ENCODE measurements at places on chromosomes 1 and 21. TPM values are rescaled to one million over a fixed set of nuclear protein-coding genes. Genes with fewer than 3 reads are reported as not detected.

DNA sequence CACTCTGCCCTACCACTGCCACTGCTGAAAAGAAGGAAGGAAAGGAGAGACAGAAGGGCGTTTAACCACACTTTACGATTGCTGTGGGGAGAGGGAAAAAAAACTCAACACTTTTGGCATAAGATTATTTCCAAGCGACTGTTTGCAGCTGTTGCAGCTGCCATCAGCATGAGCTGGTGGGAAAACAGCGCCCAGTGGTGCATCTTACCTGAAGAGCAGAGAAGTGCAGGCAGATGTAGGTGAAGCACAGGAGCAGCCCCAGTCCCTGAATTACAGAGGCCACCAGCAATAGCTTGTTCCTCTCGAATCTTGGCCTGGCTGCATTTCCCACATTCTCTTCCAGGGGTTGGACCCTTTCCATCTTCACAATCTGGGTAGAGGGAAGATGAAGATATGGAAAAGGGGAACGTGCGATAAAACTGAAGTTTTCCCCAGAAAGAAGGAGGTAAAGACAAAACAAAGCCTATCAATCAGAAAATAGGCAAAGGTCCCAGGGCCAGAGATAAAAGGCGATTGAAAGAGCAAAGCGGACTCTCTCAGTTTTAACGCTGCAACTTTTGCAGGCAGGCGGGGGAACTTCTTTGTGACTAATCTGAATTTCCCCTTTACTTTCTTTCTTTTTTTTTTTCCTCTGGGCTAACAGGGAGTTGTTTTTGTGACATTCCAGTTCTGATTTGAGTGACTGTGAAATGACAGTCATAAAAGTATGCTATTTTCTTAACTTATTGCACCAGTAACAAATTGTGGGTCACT lies at the start of gene TNFSF4:
Gene TNFSF4, minus strand, starts transcription at position 516 of the 753 bp plus-strand sequence. Its CDS starts 155 bp downstream, at position 361.
- DNase-seq: peak; percentile 28

ZP4 gene
- total RNA-seq: not detected

- DNase-seq: peak; percentile 60
Measured at GRCh38 chr1:203504400-203505250, 10.7 kb downstream of the OPTC start.

NOS1AP gene
- total RNA-seq: 0.14 TPM

- no peak for DNase-seq
Measured at GRCh38 chr1:248375446-248375845, at the start of gene OR2T6. Gene OR2T6, plus strand, starts transcription at chr1:248375746. Its CDS starts 11,863 bp downstream, at chr1:248387609.

DNA sequence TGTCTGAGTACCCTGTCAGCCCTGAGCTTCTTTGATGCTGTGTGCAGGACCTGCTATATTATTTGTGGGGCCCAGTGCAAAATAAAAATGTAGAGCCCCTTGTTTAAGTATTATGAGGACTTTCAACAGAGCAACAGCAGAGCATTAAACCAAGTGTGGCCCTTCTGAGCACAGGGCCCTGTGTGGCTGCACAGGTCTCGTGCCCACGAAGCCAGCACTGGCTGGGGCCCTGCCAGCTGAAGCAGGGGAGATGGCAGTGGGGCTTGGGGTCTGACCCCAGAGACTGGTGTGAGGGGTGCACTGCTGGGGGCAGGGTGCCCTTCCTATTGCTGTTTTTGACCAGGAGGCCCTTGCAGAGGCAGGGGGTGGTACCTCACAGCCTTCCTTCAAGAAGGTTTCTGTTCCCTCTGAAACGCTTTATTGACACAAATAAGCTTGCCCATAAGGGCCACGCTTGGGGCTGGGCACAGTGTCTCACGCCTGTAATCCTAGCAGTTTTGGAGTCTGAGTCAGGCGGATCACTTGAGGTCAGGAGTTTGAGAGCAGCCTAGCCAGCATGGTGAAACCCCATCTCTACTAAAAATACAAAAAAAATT lies 2.2 kb upstream of the SEMA4A start:
- DNase-seq: no peak

GRCh38 chr1:178150610-178151009 lies 56.7 kb downstream of the RASAL2 start:
- DNase-seq: no peak

DNA sequence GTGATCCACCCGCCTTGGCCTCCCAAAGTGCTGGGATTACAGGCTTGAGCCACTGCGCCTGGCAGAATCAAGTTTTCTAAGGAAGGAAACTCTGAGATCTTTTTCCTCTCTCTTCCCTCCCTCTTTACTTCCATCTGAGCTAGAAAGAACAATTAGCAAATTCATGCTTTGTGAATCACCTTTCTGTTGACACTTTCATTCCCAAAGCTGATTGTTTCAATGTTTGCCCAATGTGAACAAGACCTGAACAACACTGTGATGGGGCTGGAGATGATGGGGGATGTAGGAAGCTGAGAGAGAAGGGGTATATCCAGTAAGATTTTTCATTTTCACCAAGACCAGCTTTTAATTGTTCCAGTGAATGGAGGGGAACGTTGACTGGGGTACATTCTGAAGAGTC lies 5.7 kb upstream of the TENT5B start:
- no peak for DNase-seq

RAB3GAP2 gene
- 51.0 TPM for total RNA-seq

HHIPL2 gene
- 0.18 TPM for total RNA-seq

UMODL1 gene
- total RNA-seq: not detected

DNA sequence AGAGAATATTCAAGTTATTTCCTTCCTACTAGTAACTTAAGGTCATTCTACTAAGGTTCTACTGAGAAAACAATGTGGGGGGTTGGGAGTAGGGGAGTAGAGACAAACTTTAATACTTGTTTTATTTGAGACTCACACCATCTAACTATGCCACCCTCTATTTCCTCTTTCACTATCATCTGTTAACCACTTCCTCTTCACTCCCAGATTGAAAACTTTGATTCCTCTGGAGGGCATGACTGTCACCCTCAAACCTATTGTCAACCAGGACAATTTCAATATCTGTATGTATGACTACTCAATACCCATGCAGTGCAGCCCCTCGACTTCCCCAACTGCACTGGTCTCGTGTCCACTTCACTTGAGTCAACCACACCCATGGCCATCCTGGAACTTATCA lies 165.6 kb upstream of the POGK start:
- DNase-seq: no peak

DNA sequence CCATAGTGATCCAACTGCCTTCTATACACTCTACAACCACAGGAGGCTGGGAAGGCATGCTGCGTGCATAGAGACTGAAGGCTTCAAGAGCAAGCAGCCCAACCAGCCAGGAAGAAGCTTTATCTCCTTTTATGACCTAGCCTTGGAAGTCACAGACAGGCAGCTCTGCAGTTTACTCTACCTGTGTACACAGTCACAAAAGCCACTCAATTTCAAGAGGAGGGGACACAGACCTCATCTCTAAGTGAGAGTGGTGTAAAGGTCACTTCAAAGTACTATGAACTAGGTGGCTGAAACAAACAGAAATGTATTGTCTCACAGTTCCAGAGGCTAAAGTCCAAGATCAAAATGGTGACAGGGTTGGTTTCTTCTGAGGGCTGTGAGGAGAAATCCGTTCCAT lies 69.6 kb upstream of the GJB5 start:
- DNase-seq: no peak

- no peak for DNase-seq
Measured at GRCh38 chr1:8985915-8986813, 40.1 kb downstream of the SLC2A7 start.

GCSAML gene
- 3.5 TPM for total RNA-seq

KRTAP12-2 gene
- total RNA-seq: not detected

GRCh38 chr1:208455821-208456220 lies 211.6 kb upstream of the PLXNA2 start:
- DNase-seq: no peak

- no peak for DNase-seq
Measured at GRCh38 chr1:229114850-229115365, 156.0 kb upstream of the RAB4A start.

GRCh38 chr1:207754974-207755700 lies 3.3 kb downstream of the CD46 start:
- DNase-seq: no peak

WNT3A gene
- not detected for total RNA-seq

DNA sequence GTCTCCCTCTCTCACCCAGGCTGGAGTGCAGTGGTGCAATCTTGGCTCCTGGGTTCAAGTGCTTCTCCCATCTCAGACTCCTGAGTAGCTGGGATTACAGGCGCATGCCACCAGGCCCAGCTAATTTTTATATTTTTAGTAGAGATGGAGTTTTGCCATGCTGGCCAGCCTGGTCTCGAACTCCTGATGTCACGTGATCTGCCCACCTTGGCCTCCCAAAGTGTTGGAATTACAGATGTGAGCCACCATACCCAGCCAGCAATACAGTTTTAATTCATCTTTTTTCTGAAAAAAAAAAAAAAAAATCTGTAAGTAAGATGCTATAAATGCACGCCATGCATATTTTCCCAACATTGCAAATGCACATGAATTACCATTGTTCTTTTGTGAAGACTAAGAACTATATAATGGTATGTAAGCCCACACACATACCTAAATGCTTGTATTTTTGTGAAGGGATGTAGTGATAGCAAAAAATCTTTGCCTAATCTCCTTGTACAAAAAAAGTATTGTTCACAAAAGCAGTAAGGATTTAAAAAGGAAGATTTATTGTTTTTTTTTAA lies 8.0 kb downstream of the LAMC2 start:
- DNase-seq: no peak
